Fibroblast of skin of left biceps (primary cell): ENCODE measurements at places on chromosomes 1 and 21.

- DNase-seq: no peak
Observed at GRCh38 chr1:17207046-17207445, 2.1 kb downstream of the PADI1 start.

DNA sequence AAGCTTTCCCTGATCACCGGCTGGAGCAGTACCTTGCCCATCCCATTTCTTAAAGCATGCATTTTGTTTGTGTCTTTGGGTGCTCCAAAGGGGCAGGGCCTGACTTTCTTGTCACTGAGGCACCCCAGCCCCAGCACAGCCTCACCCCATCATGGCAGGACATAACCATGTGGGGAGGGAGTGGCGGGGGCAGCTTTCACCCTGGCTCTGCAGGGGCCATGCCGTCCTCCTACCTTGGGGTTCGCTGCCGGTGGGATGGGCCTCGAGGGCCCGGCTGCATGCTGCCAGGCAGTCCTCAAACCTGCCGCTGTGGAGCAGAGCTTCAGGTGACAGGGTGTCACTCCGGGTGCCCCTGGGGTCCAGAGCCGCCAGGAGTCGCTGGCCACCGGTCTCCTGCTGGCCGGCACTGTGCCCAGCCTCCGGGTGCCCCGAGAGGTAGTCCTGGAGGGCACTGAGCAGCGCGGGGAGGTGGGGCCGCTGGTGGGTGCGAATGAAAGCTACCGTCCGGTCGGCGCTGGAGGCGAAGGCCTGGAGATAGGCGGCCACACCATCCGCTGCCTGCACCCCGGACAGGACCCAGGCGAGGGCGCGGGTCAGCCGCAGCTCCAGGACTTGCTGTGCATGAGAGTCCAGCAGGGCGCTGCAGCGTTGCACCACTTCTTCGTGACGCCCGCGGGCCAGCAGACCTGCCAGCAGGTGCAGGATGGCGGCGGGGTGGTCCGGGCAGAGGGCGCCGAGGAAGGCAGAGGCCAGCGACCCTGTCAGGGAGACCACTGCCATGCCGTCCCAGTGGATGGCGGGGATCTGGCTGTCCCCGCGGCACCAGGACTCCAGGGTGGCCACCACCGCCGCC lies 1.5 kb downstream of the TTC34 start:
- no peak for DNase-seq

DNA sequence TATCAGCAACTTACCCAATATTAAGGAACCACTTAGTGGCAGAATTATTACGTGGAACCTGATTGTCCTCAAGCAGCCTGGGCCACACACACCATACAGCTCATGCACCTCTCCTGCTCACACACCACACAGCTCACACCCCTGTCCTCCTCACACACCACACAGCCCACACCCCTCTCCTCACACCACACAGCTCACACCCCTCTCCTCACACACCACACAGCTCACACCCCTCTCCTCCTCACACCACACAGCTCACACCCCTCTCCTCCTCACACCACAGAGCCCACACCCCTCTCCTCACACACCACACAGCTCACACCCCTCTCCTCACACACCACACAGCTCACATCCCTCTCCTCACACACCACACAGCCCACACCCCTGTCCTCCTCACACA lies 36.8 kb upstream of the LAMC2 start:
- DNase-seq: no peak

DNA sequence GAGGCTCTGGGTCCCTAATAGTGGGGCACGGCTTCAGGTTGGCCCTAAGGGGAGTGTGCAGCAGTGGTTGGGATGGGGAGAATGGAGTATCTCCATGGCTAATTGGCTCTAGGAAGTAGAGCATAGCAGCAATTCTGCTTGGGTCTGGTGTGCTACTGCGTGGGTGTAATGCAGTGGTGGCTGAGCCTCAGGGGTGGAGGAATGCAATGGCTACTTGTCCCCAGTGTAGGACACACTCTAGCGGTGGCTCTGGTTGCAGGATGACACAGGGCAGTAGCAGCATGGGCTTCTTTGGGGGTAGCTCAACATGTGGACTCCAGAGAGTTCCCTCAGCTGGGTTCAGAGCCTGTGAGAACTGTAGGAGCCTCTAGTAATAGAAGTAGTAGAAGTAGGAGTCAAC lies 91.2 kb upstream of the FAM78B start:
- DNase-seq: no peak

DNA sequence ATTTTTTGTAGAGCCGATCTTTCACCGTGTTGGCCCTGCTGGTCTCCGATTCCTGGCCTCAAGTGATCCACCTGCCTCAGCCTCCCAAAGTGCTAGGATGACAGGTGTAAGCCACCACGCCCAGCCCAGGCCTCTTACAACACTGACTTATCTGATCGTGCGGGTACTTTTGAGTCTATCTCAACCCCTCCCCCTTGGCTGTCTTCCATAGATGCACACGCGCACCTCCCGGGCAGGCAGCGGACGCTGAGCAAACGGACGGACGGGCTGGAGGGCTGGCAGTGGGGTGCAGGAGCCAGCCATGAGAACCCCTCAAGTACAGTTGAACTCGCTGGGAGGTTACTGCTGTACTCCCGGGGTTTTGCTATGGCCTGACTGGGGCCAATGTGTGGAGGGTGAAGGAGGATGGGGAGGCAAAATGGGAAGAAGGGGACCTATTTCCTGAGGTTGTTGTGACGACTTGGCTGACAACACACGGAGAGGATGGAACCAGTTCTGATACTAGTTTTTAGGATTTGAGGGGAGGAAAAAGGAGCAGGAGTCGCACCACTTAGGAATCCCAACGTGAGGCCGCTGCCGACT lies 959 bp downstream of the CD58 start:
- no peak for DNase-seq

GRCh38 chr21:31886915-31887314 lies 14.1 kb downstream of the HUNK start:
- no peak for DNase-seq

DNA sequence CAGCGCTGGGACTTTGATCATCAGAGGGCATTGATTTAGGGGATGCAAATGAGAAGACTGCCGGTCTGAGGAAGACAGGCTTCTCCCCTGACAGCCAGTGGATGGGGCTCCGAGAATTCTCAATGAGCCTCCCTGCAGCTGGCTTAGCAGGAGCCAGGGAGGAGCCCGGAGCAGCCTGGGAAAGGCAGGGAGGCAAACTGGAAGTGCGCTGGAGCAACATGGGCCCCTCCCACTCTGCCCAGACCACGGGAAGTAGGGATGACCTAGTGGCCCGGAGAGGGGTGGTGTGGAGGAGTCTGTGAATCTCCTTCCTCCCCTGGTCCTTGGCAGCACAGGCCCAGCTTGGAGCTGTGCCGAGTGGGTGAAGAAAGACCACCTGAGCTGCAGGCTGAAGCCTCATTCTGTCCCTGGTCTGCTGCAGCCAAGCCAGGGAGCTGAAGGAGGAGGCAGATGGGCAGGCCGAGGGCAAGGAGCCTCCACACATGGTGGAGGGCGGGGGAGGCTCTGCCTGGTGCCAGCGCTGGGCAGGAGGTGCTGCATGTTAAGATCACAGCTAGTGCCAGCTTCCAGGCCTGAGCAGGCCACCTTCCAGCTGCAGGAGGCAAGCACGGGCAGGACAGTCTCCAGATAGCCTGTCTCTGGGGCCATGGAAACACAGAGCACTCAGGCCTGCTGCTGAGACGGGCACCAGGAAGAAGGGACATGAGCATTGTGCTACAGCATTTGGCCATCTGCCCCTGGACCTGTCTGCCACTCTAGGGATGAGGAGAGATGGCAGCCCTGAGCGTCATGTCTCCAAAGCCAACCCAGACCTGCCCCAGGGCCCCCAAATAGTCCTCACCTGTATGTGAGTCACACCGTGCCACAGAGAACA lies 12.2 kb upstream of the CLSTN1 start:
- DNase-seq: no peak

DNA sequence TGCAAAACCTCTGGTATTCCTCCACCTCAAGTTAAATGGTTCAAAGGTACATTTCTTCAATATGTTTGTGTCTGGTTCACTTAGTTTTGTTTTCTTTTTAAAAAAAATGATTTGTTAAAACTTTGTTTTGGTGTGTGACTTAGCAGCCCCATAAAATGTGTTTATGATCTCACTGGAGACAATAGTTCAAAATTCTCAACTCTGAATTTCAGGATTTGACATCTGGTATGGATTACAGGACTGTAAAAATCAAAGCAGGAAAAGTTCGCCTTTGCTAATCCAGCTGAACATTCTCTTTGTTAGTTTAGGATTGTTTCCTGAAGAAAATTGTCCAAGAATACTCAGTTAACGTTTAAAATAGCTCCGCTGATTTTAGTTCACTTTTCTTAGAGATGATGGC lies 231.7 kb downstream of the HMCN1 start:
- no peak for DNase-seq

DNA sequence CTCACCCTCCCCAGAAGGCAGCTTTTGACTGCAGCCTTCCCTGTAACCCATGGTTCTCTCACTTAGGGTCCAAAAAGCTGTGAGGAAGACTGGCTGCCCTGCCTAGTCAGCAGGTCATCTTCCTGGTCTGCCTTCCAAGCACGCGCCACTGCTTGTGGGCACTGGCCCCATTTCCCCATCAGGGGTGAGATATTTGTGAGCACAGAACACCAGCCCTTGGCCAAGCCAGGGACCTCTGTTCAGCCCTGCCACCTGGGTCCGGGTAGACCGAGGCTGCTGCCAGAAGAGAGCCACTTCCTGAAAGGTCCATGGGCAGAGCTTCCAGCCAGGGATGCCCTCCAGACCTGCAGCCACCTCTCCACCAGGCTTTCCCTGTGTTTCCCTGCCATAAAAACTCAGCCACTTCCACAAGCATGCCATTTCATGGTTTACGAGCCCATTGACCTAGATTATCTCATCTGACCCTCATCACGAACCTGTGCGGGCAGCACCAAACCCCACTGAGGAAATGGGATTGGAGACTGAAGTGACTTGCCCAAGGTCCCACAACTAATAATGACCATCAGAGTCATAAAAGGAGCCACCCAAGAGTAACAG lies 40.5 kb downstream of the GLIS1 start:
- DNase-seq: no peak

- DNase-seq: no peak
Observed at GRCh38 chr1:54275349-54275748, 75.4 kb downstream of the MRPL37 start.

DNA sequence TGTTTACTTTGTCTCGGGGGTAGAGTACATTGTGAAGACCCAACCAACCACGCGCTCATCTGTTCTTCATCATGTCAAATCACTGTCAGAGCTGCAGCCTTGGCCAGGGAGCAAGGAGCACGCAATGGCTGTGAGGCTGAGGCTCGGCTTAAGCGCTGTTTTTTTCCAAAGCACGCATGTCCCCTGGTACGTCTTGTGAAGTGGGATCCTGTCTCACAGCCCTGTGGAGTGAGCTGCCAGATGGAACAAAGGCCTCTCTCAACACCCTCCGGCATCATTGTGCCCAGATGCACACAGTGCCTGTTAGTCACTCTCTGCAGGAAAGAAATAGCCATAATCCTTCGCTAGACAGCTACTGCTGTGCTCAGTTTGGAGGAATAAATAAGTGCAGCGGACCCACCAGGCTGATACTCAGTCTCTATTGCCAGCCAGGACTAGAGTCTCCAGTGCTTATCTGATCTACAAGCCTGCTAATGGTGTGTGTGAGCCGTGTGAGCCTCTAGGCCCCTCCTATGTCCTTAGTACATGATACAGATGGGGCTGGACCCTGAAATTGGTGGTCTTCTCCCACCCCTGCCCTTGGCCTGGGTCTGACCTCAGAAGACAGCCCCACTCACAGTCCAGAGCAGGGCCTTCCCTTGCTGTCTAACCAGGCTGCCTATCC lies 91.3 kb upstream of the COA6 start:
- no peak for DNase-seq

DNA sequence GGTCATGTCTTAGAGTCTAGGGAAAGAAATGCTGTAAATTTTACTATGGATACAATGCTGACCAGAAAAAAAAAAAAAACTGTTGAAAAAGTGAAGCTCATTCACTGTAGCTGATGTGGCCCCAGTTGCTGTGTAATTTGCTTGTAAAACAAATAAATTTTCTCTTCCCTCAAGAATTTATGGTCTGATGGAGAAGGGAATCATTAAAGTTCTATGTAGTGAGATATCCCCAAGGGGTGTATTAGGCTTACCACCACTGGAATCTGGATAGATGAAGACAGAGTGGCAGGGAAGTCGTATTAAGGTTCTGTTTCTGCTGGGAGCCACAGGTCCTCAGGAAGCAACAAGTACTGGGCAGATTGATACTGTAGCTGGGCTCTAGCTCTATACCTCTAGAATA lies 860.0 kb downstream of the LTN1 start:
- peak; percentile 30 for DNase-seq

GRCh38 chr1:230103306-230104173 lies 36.5 kb downstream of the GALNT2 start:
- no peak for DNase-seq

DNA sequence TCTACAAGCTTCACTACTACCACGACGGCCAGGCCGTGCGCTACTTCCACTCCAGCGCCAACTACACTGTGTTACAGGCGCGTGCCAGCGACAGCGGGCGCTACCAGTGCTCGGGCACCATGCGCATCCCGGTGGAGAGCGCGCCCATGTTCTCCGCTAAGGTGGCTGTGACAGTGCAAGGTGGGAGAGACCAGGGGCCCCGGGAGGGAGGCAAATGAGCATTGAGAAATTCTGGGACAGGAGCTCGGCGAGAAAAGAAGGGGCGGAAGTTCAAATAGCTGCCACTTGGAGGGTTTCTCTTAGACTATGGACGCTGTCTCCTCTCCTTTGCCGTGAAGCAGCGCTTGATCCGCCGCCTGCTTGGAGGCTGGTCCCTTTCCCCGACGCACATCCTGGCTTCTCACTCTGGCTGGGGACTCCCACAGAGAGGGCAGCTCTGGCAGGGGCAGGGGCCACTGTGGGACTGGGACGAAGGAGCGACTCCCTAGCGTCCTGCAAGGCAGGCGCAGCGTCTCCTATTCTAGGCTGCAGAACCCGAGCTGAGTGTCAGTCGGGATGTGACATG lies 4.6 kb downstream of the FCRLB start:
- DNase-seq: no peak

GRCh38 chr1:104932030-104932915 lies 1182.6 kb downstream of the AMY1C start:
- no peak for DNase-seq

DNA sequence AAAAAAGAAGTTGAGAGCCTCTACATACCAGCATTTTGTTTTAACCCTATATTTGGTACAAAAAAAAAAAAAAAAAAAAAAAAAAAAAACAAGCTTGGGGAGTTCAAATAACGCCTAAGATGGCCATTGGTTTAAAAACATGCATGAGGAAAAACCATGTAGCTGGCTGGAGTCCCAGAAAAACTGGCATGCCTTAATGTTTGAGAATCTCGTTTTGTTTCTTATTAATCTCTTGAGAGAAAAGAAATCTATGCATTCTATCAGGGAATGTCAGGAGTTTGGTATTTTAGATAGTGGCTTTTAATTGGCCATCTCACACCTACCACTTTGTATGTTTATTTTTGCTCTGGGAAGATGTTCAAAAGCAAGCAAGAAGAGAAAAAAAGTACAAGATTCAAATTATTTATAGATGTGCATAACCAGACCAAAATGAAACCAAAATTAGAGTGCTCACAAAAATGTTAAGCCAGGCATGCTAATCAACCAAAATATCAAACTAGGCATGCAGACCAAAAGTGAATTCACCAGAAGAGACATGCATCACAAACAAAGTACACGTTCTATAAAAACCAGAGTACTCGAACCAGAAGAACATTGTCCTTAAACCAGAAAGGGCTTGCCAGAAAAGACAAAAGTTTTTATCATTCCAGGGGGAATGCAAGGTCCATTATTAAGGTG lies 156.6 kb downstream of the AK5 start:
- peak; percentile 74 for DNase-seq
